Activated CD4-positive, alpha-beta T cell treated with anti-CD3 and anti-CD28 coated beads, Interleukin-2, amount 10 ng/mL, durations not matched to agents 7 days and 5 days (primary cell): ENCODE measurements at places on chromosomes 13 and 19. TPM values are rescaled to one million over a fixed set of nuclear protein-coding genes. Genes with fewer than 3 reads are reported as not detected.

CD209 gene
- total RNA-seq, result not detected

LILRA5 gene
- not detected for total RNA-seq

GATAD2A gene
- total RNA-seq, result 135 TPM

IGFL4 gene
- not detected for total RNA-seq

CLEC17A gene
- not detected for total RNA-seq

SLITRK5 gene
- not detected for total RNA-seq

NRTN gene
- total RNA-seq, result not detected

DNA sequence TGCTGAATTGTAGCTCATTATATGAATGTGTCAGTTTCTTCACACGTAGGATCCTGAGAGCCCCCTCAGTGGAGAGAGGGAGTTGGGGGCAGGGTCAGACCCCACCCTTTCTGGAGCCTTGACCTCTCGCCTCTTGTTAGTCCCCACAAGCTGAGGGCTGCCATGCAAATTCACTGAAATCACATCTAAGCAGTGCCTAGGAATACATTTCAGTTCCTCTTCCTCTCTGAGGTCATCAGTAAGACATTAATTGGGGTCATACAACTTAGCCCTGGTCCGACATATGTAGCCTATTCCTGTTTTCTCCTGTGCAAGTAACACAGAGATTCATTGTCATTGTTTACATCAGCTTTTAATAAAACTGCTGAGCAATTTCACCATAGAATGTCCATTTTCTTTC lies 30.0 kb downstream of the MYO9B start:
- H3K4me3 ChIP-seq, result no peak overlapping the region
- no peaks in the 10 kb centered on the region for H3K27me3 ChIP-seq
- H3K36me3 ChIP-seq, result peaks cover 50% of the 10 kb centered on the region
- H3K27ac ChIP-seq, result no peak overlapping the region

PTGIR gene
- 14.7 TPM for total RNA-seq

DNA sequence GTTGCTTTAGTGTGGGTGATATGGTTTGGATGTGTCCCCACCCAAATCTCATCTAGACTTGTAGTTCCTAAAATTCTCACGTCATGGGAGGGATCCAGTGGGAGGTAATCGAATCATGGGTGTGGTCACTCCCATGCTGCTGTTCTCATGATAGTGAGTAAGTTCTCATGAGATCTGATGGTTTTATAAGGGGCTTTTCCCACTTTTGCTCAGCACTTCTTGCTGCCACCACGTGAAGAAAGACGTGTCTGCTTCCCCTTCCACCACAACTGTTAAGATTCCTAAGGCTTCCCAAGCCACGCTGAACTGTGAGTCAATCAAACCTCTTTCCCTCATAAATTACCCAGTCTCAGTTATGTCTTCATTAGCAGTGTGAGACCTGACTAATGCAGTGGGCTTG lies 26.0 kb downstream of the OR10H4 start:
- no peak overlapping the region for H3K4me3 ChIP-seq
- H3K27me3 ChIP-seq, result peaks cover 26% of the 10 kb centered on the region
- no peak overlapping the region for H3K27ac ChIP-seq
- DNase-seq, result no peak
- H3K4me1 ChIP-seq, result no peaks in the 10 kb centered on the region

- no peak overlapping the region for H3K27ac ChIP-seq
- H3K4me1 ChIP-seq, result peaks cover 13% of the 10 kb centered on the region
- no peak for DNase-seq
- no peaks in the 10 kb centered on the region for H3K27me3 ChIP-seq
- H3K36me3 ChIP-seq, result no peaks in the 10 kb centered on the region
- no peak overlapping the region for H3K4me3 ChIP-seq
Measured at GRCh38 chr13:97372936-97373335, 61.0 kb upstream of the RAP2A start.

DNA sequence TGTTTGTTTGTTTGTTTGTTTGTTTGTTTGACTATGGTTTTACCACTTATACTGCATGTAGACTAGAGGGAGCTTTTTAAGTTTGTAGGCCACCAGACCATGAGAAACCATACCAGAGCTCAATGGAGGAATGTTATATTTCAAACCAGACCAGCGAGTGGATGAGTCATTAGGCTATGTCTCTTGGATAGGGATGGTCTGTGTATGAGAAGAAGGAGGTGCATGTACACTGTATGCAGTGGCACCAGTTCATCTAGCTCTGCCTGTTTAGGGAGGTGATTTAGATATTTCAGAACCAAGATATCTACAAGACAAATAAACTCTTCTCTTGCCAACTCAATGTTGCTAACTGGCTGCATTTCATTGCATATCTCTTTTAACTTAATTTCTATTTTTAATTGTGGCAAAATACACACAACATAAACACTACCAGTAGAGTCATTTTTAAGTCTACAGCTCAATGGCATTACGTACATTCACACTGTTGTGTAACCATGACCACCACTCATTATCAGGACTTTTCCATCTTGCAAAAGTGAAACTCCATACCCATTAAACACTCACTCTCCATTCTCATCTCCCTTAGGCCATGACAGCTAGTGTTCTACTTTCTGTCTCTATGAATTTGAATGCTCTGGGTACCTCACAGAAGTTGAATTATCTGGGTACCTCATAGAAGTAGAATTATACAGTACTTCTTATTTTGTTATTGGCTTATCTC lies 29.2 kb downstream of the SYDE1 start:
- no peaks in the 10 kb centered on the region for H3K27me3 ChIP-seq
- no peak overlapping the region for H3K4me3 ChIP-seq
- H3K36me3 ChIP-seq, result peaks cover 3% of the 10 kb centered on the region
- no peaks in the 10 kb centered on the region for H3K4me1 ChIP-seq
- no peak for DNase-seq

- peaks cover 57% of the 10 kb centered on the region for H3K4me1 ChIP-seq
- H3K4me3 ChIP-seq, result peak overlapping the region; percentile 77
- peak overlapping the region; percentile 97 for H3K27ac ChIP-seq
- no peak for DNase-seq
Measured at GRCh38 chr19:29624489-29625185, 18.6 kb downstream of the POP4 start.

DNA sequence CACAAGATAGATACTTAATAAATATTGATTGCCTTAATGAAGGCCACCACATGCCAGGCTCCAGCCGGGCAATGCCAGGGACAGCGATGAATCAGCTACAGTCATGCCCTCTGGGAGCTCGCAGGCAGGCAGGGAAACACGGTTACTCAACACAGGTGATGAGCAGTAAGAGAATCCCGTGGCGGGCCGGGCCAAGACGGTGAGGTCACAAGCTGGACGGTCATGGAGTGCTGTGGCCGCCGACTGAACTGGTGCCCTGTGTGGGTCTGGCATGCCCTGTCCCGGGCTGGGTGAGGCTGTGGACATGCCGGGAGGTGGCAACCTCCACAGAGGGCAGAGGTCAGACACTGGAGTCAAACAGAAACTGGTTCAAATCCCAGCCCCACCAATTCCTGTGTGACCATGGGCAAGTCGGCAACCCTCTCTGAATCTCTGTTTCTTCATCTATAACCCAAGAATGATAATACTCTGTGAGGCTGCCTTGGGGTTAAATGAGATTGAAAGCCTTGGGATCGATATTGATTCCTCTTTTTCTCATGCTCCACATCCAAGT lies 13.2 kb upstream of the PAK4 start:
- DNase-seq, result no peak
- H3K4me3 ChIP-seq, result no peak overlapping the region
- H3K27me3 ChIP-seq, result peaks cover 8% of the 10 kb centered on the region
- H3K36me3 ChIP-seq, result no peaks in the 10 kb centered on the region

DNA sequence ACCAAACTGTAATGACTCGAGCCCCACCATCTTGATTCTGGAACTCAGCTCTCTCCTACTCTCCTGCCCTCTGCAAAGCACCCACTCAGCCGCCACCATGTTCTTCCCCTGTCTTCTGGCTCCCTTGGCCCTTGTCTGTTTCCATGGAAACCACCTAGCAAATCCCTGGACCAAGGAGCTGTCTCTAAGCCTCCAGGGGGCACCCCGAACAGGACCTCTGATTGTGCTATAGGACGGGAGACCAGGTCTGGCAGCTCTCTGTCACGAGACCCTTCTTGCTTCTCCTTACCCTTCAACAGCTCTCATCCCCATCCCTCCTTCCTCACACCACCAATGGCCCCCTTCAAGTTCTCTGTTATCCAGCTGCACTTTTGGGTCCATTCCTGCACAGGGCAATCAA lies 277.7 kb upstream of the ZNF507 start:
- no peak for DNase-seq
- H3K27me3 ChIP-seq, result no peaks in the 10 kb centered on the region
- H3K36me3 ChIP-seq, result no peaks in the 10 kb centered on the region

LATS2 gene
- total RNA-seq, result 3.2 TPM

DNA sequence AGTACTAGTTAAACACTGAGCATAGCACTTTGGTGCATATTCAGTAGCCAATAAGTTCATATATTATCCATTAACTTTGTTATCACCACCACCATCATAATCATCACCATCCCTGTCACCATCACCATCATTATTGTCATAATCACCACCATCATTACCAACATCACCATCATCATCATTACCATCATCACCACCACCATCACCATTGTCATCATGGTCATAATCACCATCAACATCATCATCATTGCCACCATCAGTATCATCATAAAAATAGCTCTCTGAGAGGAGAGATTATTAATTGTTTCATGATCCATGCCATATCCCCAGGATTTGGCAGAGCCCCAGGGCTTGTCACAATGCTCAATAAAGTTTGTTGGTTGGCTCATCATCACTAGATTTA lies 49.3 kb downstream of the MBD3L1 start:
- H3K36me3 ChIP-seq, result no peaks in the 10 kb centered on the region
- no peak for DNase-seq
- no peaks in the 10 kb centered on the region for H3K4me1 ChIP-seq
- H3K4me3 ChIP-seq, result no peak overlapping the region
- H3K27ac ChIP-seq, result no peak overlapping the region

GRCh38 chr13:94007072-94007471 lies 472.4 kb downstream of the DCT start:
- H3K27me3 ChIP-seq, result no peaks in the 10 kb centered on the region
- H3K4me3 ChIP-seq, result no peak overlapping the region
- no peak overlapping the region for H3K27ac ChIP-seq
- H3K4me1 ChIP-seq, result no peaks in the 10 kb centered on the region
- no peaks in the 10 kb centered on the region for H3K36me3 ChIP-seq

TEX101 gene
- not detected for total RNA-seq

KASH5 gene
- total RNA-seq, result 0.45 TPM

- peaks cover 8% of the 10 kb centered on the region for H3K36me3 ChIP-seq
- no peak overlapping the region for H3K27ac ChIP-seq
- H3K4me1 ChIP-seq, result peaks cover 31% of the 10 kb centered on the region
- no peak for DNase-seq
- peaks cover 4% of the 10 kb centered on the region for H3K27me3 ChIP-seq
Measured at GRCh38 chr19:44744871-44745332, 3.6 kb upstream of the BCL3 start.

GRCh38 chr13:113403255-113404104 lies 39.5 kb upstream of the GRTP1 start:
- H3K36me3 ChIP-seq, result no peaks in the 10 kb centered on the region
- no peaks in the 10 kb centered on the region for H3K27me3 ChIP-seq
- H3K27ac ChIP-seq, result no peak overlapping the region
- DNase-seq, result no peak
- no peak overlapping the region for H3K4me3 ChIP-seq

GRCh38 chr19:34082289-34083077 lies 89.8 kb upstream of the LSM14A start:
- H3K27me3 ChIP-seq, result peaks cover 17% of the 10 kb centered on the region
- H3K4me3 ChIP-seq, result no peak overlapping the region
- H3K36me3 ChIP-seq, result no peaks in the 10 kb centered on the region
- H3K27ac ChIP-seq, result no peak overlapping the region
- no peak for DNase-seq
- H3K4me1 ChIP-seq, result no peaks in the 10 kb centered on the region

GRCh38 chr19:5480427-5480836 lies 25.2 kb downstream of the ZNRF4 start:
- peaks cover 14% of the 10 kb centered on the region for H3K27me3 ChIP-seq
- no peaks in the 10 kb centered on the region for H3K4me1 ChIP-seq
- H3K27ac ChIP-seq, result no peak overlapping the region
- H3K36me3 ChIP-seq, result no peaks in the 10 kb centered on the region

DNA sequence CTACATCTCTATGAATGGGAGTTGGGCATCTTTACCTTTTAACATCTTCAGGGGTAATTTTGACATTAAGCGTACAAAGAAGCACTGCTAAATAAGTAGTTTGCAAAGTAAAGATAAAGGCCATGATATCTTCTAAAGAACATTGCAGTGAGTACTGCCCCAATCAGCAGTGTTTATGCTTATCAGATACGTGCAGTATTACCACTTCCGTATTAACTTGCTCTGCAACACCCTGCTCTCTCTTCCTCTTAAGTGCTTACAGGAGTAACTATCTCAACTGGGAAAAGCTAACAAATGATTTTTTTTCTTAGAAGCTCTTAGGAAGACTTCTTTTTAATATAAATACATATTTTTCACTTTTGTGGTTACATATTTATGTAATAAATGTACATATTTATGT lies 793.7 kb upstream of the SLC10A2 start:
- no peak for DNase-seq
- H3K4me1 ChIP-seq, result no peaks in the 10 kb centered on the region
- H3K27ac ChIP-seq, result peak overlapping the region; percentile 23
- no peak overlapping the region for H3K4me3 ChIP-seq

GRCh38 chr19:21698215-21698614 lies 69.2 kb downstream of the ZNF100 start:
- no peak overlapping the region for H3K4me3 ChIP-seq
- H3K27me3 ChIP-seq, result no peaks in the 10 kb centered on the region
- H3K4me1 ChIP-seq, result no peaks in the 10 kb centered on the region
- peak; percentile 24 for DNase-seq
- no peaks in the 10 kb centered on the region for H3K36me3 ChIP-seq

POSTN gene
- not detected for total RNA-seq

GRCh38 chr19:33280351-33280921 lies 21.9 kb downstream of the CEBPA start:
- no peaks in the 10 kb centered on the region for H3K36me3 ChIP-seq
- H3K4me3 ChIP-seq, result no peak overlapping the region
- H3K27me3 ChIP-seq, result peaks cover 14% of the 10 kb centered on the region

DNA sequence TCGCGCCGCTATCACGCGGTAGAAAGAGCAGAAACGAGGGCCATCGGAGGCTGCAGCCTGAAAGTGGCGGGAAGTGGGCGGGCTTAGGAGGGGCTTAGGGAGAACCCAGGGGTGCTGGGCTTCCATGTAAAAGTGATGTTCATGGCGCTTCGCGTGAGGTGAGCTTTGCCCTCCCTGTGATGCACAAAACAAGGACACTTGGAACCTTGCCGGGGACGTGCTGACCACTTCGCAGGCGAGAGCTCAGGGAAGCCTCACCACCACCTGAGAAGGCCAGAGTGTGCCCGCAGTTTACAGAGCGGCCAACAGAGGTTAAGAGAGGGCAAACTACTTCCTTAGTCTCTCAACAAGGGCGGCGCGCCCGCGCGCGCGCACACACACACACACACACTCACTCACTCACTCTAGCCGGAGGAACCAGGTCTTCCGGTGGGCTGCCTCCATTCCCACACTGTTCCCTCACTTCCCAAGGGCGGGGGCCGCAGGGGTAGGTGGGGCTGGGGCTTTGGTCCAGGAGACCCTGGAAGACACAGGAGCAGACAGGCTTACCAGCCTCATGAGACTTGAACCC lies 651 bp downstream of the GAPDHS start:
- peak; percentile 48 for DNase-seq
- H3K27ac ChIP-seq, result peak overlapping the region; percentile 79
- peaks cover 12% of the 10 kb centered on the region for H3K4me1 ChIP-seq
- H3K36me3 ChIP-seq, result no peaks in the 10 kb centered on the region
- H3K4me3 ChIP-seq, result no peak overlapping the region
- H3K27me3 ChIP-seq, result peaks cover 26% of the 10 kb centered on the region

KLF1 gene
- total RNA-seq, result 0.20 TPM

GRCh38 chr13:44132710-44133109 lies 240.9 kb upstream of the SERP2 start:
- no peaks in the 10 kb centered on the region for H3K4me1 ChIP-seq
- DNase-seq, result no peak
- no peak overlapping the region for H3K4me3 ChIP-seq
- peaks cover 5% of the 10 kb centered on the region for H3K27me3 ChIP-seq
- H3K27ac ChIP-seq, result no peak overlapping the region

C1QTNF9B gene
- not detected for total RNA-seq

SIGLEC11 gene
- total RNA-seq, result not detected
